Urinary bladder (tissue), 4 donors: ENCODE measurements at places on chromosomes 2 and 18. TPM values are rescaled to one million over a fixed set of nuclear protein-coding genes. Genes with fewer than 3 reads are reported as not detected.

The UGT1A4 gene
- total RNA-seq, result 1.1 TPM

- DNase-seq, result no peak
These were observed 87.7 kb downstream of the TMEM18 start for GRCh38 chr2:589281-590130.

DNA sequence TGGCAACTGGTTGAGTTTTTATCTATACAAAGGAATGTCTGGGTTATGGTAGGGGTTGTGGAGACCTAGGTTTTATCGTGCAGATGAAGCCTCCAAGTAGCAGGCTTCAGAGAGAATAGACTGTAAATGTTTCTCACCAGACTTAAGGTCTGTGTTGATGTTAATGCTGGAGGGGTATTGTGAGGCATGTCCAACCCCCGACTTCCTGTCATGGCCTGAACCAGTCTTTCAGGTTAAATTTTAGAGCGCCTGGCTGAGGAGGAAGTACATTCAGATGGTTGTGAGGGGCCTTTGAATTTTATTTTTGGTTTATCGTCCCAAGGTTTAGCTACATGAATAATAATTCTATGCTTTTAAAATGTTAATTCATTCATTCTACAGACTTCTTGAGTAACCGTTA, 435.1 kb downstream of the DLGAP1 start:
- no peak for DNase-seq

The BBS5 gene
- 13.8 TPM for total RNA-seq

DNA sequence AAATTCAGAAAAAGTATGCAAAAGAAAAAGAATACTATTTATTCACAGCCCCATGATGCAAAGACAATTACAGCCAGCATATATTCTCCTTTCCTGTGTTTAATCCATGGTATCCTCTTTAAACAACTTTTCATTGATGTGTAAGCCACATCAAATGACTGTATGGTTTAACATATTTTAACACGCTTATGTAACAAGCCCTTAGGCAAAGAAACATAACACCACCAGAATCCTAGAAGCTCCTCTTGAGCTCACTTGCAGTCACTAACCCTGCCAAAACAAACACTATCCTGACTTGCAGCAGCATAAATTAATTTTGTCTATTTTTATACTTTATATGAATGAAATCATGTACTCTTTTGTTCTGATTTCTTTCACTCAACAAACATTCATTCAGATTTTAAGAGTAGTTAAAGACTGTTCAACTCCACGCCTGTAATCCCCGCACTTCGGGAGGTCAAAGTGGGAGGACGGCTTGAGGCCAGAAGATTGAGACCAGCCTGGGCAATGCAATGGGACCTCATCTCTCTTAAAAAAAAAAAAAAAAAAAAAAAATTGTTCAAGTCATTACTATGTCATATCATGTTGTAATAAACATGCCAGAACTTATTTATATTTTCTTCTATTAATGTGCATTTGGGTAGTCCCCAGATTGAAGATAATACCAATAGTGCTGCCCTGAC, 226.3 kb downstream of the NBAS start:
- no peak for DNase-seq

DNA sequence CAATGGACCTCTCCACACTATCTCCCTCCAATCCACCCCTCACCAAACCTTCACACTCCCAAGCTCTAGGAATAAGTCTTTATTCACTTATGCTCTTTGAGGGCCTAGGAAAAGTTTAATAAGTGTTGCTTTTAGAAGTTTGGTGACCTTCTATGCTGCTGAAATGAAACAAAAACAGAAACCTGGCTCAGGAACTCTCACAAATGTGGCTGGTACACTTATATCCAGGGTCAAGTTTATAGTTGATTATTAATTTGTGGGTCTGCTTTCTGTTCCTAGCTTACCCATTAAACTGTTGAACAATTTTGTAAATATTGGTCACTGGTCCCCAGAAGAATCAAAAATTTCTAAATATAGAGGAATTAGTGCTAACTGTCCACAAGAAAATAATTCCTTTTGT, 14.2 kb upstream of the ANKRD44 start:
- DNase-seq, result no peak

DNA sequence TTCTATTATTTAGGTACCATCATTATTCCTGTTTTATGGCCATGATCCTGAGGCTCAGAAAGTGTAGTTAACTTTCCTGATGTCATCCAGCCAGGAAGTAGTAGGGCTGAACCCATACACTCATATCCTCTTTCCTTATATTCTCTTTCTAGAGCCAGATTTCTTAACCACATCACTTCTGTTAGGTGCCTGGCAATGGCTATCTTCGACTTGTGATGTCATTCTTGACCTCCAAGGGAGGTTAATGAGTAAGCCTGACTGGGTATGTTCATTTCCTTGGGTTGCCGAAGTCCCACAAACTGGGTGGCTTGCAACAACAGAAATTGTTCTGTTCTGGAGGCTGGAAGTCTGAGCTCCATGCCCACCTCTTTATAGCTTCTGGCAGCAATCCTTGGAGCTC, 43.4 kb downstream of the ITGB6 start:
- DNase-seq, result no peak

The FEV gene
- total RNA-seq, result not detected

The ABCG8 gene
- not detected for total RNA-seq

DNA sequence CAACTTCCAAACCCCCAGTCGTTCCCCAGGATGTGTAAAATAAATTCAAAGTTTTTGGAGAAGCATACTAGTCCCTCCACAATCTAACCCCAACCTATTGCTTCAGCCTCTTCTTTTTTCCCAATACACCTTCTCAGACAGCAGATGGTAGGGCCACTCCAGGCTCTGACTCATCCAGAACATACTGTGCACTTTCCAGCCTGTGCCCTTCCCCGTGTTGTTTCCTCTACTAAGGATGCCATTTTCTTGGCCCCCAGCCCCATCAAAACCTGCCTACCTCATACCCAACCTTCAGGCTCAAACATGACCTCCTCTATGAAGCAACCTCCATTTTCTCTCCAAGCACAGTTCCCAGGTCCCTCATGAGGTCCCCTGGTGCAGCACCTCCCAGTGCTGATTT, 669.3 kb downstream of the BCL11A start:
- DNase-seq, result no peak

DNA sequence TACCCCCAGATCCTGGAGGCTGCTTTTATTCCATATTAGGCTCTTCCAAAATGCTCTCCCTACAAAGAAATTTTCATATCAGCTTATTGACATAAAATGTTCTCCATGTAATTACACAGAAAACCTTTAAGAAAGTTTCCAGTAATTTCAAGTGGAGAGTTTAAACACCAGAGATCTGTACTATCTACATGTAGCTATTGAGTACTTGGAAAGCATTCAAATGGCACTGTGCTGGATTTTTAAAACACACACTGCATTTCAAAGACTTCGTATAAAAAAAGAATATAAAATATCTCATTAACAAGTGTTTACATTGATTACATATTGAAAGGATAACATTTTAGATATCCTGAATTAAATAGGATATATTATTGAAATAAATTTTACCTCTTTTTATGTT, 182.4 kb upstream of the ZNF521 start:
- DNase-seq, result no peak

The MYOM1 gene
- total RNA-seq, result 41.9 TPM

DNA sequence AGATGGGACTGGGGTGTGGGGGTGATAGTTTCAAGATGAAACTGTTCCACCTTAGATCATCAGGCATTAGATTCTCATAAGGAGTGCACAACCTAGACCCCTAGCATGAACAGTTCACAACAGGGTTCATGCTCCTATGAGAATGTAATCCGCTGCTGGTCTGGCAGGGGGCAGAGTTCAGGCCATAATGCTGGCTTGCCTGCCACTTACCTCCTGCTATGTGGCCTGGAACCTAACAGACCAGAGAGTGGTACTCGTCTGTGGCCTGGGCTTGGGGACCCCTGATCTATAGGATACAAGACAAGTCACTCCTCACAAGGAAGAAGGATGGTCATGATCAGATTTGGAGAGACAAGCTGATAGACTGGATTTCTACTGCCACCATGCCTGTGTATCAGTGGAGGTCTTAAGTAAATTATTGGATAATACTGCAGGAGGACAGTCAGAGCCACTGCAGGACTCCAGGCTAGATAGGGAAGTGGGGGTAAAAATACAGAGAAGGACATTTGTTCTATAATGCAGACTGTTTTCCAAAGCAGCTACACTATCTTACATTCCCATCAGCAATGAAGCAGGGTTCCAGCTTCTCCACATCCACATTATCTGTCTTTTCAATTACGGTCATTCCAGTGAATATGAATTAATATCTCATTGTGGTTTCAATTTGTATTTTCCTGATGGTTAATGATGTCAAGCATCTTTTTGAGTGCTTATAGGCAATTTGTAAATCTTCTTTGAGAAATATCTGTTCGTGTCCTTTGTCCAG, 28.8 kb upstream of the APOB start:
- no peak for DNase-seq

The NAT8 gene
- total RNA-seq, result not detected

GRCh38 chr2:190355968-190356644, 12.7 kb downstream of the INPP1 start:
- DNase-seq, result no peak

DNA sequence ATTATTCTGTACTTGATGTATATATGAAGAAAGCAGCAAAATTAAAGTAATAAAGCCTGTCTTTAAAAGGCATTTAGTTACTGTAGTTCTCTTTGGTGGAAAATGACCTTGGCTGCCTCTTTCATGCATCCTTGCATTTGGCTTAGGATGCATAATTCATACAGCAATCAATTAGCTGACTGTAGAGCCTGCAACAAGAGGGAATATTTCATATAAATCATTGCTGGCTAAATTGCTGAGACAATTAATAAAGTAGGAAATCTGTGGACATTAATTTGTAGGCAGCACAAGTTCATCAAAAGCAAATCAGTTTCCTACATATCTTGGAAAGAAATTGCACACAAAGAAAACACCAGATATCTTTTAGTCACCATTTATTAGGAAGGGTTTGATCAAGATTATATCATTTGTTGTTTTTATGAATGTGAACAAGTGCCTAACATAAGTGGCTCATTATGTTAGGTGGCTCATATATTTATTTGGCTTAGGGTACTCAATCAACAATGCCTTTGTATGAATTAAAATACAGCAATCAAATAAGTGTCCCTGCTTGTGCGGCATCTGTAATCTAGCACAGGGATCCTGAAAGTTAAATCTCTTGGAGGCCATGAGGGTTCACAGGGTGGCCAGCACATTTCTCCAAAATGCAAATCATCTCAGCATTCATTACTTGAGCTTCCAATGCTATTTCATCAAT, 220.4 kb upstream of the SPOPL start:
- DNase-seq, result no peak

DNA sequence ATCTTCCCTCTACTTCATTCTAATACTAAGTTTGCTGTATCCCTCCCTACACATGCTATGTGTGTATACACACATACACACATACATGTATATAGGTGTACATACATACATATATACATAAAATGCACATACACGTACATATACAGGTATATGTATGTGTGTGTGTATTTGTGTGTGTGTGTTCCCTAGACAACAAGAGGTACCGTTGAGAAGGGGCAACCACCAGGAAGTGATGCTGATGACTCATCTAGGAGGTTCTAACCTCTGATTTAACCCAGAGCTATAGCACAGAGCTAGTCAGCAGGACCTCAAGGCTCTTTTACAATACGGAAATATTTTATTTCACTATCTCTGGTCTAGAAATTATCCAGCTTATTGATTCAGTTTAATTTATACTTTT, 139.2 kb downstream of the LAMA3 start:
- DNase-seq, result no peak

DNA sequence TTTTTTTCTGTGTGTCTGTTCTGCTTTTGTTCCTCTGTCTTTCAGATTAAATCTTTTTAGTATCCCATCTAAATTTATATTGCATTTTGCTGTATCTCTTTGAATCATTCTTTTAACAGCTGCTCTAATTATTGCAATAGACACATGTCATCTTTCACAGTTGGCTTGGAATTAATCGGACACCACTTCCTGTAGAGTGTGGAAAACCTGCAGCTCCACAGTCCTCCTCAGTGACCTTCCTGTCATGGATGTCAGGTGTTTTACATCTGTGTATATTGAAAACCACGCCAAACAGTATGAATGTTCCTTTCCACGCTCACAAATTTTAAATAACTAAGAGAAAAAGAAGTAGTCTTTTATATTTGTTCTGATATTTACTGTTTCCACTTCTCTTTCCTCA, 135.3 kb downstream of the PXDN start:
- DNase-seq, result no peak

The GDF7 gene
- total RNA-seq, result 2.2 TPM

- DNase-seq, result no peak
These were observed 19.1 kb upstream of the ANKRD53 start for GRCh38 chr2:70959271-70959761.

The GPR39 gene
- 3.2 TPM for total RNA-seq

GRCh38 chr2:192195548-192196418, 1.1 kb upstream of the TMEFF2 start:
- DNase-seq, result no peak

DNA sequence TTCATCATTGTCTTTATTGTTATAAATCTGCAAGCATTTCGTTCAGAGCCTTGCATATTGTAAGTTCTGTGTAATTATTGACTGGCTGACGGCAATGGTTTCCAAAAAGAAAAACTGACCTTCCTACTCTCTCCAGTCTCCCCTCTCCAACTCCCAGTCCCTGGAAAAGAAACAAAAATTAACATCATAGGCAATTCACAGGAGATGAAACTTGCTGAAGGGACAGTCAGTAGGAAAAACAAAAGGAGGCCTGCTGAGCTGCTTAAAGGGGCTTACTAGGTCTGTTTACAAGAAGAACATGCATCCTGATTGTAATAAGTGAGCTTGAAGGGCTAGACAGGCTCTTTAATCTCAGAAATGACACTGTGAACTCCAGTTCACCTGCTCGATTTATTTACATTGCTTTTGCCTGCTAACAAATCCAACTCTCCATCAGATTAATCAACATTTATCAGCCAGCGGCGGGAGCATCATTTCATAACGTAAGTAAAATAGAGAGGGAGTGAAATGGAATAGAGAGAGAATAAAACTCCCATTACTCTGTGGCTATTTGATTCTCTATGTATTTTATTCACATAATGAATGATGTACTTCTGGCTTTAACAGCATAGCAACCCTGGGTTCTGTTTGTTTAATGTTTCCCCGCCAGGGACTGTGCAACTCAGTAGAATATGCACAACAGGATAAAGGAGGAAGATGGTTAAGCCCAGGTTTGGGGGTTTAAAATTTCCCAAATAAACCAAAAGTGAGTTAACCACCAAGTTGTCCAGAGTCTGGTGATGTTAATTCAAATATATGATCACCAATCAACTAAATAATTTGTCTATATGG, 256.7 kb upstream of the SETBP1 start:
- peak; percentile 20 for DNase-seq

The RAB27B gene
- total RNA-seq, result 19.8 TPM

DNA sequence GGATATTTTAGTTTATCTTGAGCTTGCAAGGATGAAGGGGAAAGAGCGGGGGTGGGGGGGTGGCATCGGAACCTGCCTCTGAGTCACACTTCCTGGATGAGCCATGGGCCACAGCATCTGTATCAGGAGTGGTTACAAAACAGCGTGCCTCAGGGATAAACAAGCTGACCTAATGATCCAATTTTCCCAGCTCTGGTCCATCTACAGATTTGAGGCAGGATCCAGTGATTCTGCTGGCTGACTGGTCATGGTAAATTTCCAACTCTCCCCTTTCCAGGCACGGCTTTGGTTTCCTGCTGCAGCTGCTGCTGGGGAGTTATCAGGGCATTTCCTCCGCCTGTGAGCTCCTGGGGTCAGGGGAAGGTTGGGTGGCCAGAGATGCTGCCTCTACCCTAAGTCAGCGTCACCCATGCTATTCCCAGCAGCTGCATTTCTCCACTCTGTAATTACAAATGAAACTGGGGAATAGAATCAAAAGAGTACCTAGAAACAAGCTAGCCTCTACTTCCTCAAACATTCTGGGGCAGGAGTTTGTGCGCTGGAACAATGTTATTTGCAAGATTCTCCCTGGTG, 4.7 kb upstream of the HPCAL1 start:
- peak; percentile 33 for DNase-seq
